Umbilical cord (tissue), 2 donors: ENCODE measurements at places on chromosomes 11 and 22.
A peak's percentile ranks its signal among the peaks of the same experiment; 100 is the strongest.

GRCh38 chr22:50640857-50641647 lies 13.1 kb upstream of the ARSA start:
- no peak for DNase-seq

GRCh38 chr11:134634897-134635831 lies 223.1 kb upstream of the B3GAT1 start:
- DNase-seq: peak; percentile 33

DNA sequence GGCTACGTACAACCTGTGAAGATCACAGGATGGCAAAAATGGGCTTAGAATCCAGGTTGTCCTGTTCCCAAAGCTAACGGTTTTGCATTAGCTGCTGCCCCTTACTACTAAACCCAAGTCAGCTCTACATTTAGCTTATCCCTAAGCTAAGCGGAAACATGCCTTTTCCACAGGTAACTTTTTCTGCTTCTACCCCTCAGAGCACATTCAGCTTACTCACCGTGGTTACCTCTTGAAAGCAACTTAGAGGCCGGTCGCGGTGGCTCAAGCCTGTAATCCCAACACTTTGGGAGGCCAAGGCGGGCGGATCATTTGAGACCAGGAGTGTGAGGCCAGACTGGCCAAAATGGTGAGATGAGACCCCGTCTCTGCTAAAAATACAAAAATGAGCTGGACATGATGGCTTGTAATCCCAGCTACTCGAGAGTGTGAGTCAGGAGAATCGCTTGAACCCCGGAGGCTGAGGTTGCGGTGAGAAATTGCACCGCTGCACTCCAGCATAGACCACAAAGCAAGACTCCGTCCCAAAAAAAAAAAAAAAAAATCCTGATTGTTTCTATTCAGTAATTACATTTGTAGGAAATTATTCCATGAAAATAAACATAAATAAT lies 790 bp upstream of the TMEM41B start:
- no peak for DNase-seq

GRCh38 chr11:114159802-114160632 lies 100.5 kb downstream of the ZBTB16 start:
- DNase-seq: peak; percentile 97

DNA sequence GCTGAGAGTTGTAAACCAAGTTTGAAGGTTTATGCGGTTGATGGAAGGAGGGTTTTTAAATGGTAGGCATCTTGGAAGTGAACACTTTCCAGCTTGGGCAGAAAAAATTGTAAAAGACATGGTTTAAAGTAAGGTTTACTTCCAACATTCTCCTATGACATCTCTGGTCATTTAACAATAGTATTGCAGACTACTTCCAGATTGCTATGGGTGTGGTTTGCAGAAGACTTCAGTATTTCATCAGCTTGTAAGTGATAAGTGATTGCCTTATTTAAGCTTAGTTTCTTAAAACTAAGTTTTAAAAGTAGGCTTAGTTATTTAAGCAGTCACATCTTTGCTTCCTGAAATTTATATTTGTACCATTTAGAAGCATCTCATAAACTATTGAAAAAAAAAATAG lies 7.2 kb upstream of the STT3A start:
- no peak for DNase-seq
